ENCODE measurements at places on chromosomes 7 and 10. TPM values are rescaled to one million over a fixed set of nuclear protein-coding genes. Genes with fewer than 3 reads are reported as not detected.

The ASB4 gene
- total RNA-seq: 0.15 TPM

GRCh38 chr7:83161186-83161585, 1.5 kb downstream of the PCLO start:
- no peak for DNase-seq

- no peak for DNase-seq
These were observed 280.4 kb downstream of the CELF2 start for GRCh38 chr10:11298116-11298515.

GRCh38 chr7:157637216-157637949, 300.6 kb downstream of the DNAJB6 start:
- DNase-seq: no peak

DNA sequence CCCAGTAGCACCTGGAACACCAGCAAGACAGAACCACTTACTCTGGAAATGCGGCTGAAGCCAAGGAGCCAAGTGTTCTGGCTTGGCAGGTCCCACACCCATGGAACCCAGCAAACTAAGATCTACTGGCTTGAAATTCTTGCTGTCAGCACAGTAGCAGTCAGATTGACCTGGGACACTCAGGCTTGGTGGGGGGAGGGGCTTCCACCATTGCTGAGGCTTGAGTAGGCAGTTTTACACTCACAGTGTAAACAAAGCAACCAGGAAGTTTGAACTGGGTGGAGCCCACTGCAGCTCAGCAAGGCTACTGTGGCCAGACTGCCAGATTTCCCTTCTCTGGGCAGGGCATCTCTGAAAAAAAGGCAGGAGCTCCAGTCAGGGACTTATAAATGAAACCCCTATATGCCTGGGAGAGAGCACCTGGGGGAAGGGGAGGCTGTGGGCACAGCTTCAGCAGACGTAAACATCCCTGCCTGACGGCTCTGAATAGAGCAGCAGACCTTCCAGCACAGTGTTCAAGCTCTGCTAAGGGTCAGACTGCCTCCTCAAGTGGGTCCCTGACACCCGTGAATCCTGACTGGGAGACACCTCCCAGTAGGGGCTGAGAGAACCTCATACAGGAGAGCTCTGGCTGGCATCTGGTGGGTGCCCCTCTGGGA, 121.2 kb downstream of the MTERF1 start:
- DNase-seq: peak; percentile 22

- DNase-seq: peak; percentile 45
These were observed 407.7 kb downstream of the SH2D4B start for GRCh38 chr10:80945264-80945880.

- DNase-seq: peak; percentile 48
These were observed 34.4 kb upstream of the SLF2 start for GRCh38 chr10:100878291-100878910.

Data from Panc1 (cell line).